ENCODE measurements at places on chromosomes 5 and 9.

DNA sequence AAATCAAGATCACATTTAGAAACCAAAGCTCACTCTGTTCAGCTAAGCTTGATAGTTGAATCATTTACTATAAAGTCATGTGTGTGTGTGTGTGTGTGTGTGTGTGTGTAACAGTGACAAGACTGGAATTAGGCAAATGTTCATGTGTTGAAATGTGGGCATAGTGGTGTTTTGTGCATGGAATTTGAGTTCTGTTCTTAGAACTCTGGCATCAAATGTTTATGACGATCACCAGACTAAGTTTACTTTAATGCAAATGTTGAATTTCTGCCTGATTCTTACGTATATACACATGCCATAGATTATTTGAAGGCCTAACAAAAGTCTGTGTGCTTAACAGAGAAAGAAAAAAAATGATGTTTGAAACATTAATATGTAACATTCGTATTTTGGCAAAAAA lies 72.8 kb upstream of the COL5A1 start:
- DNase-seq, result no peak

DNA sequence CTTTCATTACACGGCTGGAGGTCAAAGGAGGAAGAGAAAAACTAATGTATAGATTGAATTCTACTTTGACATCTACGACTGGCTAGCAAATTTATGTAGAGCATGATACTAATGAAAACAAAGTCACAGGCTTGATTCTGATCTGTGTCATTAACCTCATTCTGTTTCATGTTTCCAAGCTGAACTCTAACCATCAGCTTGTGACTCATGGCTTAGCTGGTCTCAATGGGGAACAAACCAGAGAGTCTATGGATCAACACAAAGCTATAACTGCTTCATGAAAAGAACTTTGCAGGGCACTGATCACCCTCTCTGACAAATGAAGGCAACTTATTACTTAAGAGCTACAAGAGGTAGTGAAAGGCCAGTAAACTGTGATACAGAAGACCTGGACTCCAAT lies 23.6 kb upstream of the PDE4D start:
- DNase-seq, result no peak

DNA sequence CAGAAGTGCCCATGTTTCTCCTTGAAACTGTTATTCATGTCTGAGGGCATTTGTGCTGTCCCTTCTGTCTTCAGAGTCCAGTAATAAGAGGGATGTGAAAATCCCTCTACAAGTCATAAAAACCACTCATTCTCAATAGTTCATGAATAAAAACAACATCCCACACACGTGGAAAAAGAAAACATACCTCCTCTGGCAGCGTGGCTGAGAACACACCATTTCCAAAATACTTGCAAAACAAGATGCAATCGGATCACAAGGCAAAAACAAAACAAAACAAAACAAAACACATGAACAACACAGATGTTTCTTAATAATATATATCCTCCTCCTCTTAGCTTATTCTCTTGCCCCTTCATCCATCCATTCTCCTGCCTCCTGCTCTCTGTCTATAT lies 71.0 kb upstream of the EQTN start:
- no peak for DNase-seq

GRCh38 chr9:114216081-114216480 lies 60.7 kb downstream of the COL27A1 start:
- DNase-seq, result no peak

DNA sequence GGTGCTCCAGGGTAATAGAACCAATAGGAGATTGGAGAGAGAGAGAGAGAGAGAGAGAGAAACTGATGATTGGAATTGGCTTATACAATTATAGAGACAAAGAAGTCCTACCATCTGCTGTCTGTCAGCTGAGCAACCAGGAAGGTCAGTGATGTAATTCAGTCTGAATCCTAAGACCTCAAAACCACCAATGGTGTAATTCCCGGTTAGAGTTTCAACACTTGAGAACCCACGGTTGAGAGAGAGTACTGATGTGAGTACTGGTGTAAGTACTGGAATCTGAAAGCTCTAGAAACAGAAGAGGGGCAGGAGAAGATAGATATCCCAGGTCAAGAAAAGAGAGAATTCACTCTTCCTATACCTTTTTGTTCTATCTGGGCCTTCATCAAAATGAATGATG lies 775.8 kb downstream of the EFNA5 start:
- DNase-seq, result no peak

- DNase-seq, result no peak
Measured at GRCh38 chr5:73298772-73299630, 126.0 kb downstream of the TMEM174 start.

DNA sequence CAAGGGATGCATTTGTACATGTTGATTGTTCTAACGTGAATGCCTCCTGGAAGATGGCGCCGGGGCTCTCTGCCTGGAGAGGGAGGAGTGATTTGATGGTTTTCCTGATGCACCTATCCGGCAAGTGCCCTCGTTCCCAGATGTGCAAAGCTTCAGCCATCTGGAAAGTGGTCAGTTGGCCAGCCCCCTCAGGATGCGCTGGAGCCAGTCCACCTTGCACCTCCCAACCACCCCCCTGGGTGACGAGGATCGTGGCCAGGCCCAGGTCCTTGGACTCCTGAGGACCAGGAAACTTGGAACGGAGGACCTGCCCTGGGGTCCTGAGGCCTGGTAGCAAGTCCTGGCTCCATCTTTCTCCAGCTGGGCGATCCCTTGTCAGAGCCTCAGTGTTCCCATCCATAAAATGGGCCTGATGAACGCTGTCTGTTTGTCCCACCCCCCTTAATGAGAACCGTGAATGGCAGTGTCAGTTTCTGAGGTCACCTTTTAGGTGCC lies 23.6 kb upstream of the RNU6ATAC start:
- no peak for DNase-seq

DNA sequence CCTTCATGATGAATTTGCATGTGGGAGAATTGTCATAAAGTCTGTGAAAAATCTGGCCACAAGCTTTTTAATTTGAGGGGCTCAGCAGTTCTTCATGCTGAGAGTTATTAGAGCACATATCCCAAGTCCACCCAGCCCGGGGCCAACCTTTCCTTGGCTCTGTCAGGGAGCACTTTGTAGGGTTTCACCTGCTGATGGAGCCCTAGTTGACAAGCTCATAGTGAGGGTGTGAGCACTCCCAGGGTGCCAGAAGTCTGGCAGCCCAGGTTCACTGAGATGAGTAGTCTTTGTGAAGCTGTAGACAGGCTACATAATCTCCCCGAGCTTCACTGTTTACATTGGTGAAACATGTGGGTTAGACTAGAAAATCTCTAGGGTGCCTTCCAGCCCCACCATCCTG lies 97.2 kb upstream of the NREP start:
- DNase-seq, result no peak

DNA sequence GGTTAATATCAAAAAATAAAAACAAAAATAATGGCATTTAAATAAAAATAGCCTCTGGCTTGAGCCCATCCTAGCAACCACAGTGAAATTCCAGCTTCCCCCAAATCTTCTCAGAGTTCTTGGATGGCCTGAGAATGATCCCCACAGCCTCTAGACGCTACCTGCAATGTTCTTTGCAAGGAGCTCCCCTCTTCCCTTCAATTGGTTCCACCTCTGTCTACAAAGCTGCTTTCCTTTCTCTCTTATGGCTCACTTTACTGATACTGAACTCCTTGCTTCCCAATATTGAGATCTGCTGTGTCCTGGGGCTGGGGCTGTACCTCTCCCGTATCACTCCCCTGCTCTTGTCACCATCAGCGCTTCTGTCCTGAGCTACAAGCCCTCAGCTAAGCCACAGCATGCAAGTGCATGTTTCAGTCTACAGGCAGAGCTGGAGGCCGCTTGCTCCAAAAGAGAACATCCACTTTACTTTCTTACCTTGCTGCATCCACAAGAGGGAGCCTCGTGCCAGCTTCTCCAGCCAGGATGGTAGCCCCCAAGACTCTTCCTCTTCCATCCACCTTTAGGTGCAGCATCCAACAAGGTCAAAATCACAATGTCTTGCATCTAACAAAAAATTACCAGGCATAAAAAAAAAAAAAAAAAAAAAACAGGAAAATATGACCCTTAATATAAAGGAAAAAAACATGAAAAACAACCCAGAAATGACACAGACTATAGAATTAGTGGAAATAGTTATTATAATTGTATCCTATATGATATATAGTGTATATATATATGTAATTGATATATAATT lies 57.4 kb upstream of the PRSS3 start:
- no peak for DNase-seq

All from stimulated activated CD4-positive, alpha-beta T cell treated with anti-CD3 and anti-CD28 coated beads, Interleukin-2, amount 100 ng/mL, for 4 hours (primary cell).